Placental pericyte (primary cell): ENCODE measurements at places on chromosomes 5 and 9. TPM values are rescaled to one million over a fixed set of nuclear protein-coding genes. Genes with fewer than 3 reads are reported as not detected.

OSMR gene
- total RNA-seq: 82.2 and 145 TPM in 2 replicates

DOCK2 gene
- total RNA-seq: 3.5 and 16.9 TPM in 2 replicates

TMEM161B gene
- total RNA-seq: 12.3 and 17.6 TPM in 2 replicates

CDKN2A gene
- 16.9 and 18.5 TPM in 2 replicates for total RNA-seq

GPBP1 gene
- total RNA-seq: 47.1 and 55.3 TPM in 2 replicates

ZFP37 gene
- total RNA-seq: 1.1 and 2.1 TPM in 2 replicates

FCN2 gene
- not detected in 2 replicates for total RNA-seq

AK8 gene
- 0.14 and 0.66 TPM in 2 replicates for total RNA-seq

TLX3 gene
- total RNA-seq: not detected in 2 replicates

KCNV2 gene
- not detected in 2 replicates for total RNA-seq

FOXD4L6 gene
- under 0.01 TPM in 1 of 2 replicates, not detected in the other for total RNA-seq
